ENCODE measurements at places on chromosomes 6 and 20.

DNA sequence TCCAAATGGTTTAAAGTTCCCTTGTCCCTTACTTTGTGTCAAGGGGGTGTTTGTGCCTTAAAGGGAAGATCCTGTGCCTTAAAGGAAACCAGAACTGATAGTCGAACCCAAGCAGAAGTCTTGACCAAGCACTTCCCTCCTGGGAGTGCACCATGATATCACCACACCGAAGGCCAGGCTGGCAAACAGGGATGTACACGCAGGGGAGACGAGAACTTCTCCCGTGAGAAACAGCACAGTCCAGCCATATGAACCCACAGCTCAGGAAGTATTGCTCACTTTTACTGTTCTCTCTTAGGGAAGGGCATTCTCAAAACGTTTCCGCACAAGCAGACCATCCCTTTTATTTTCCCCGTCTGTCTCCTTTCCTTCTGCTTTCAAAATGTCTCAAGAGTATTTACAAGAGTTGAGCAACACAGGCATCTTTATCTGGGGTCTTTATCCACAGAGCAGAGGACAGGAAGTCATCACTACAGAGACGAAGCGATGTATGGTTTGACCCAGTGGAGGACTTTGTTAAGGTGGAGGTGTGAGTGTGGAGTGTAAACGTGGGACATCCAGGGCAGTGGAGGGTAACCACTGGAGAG, 12.8 kb upstream of the SERPINB1 start:
- DNase-seq: no peak

DNA sequence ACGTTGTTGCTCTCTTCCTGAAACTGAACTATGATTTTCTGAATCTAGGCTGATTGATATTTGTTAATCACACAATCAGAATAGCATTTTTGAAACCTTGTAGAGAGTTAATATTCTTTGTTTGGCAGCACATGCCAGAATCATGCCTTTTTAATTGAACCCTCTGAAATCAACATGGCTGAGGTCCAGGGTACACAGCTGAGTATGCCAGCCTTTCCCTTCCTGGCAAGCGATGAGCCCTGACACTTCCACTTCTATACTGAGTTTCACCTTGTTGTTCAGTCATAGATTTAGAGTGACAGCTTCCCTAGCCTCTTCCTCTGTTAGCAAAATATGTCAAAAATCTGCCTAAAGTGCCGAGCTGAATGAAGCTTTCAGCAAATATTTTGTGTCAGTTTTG, 6.8 kb downstream of the HDDC2 start:
- no peak for DNase-seq

- DNase-seq: no peak
Observed at GRCh38 chr6:122079916-122080315, 319.5 kb upstream of the HSF2 start.

DNA sequence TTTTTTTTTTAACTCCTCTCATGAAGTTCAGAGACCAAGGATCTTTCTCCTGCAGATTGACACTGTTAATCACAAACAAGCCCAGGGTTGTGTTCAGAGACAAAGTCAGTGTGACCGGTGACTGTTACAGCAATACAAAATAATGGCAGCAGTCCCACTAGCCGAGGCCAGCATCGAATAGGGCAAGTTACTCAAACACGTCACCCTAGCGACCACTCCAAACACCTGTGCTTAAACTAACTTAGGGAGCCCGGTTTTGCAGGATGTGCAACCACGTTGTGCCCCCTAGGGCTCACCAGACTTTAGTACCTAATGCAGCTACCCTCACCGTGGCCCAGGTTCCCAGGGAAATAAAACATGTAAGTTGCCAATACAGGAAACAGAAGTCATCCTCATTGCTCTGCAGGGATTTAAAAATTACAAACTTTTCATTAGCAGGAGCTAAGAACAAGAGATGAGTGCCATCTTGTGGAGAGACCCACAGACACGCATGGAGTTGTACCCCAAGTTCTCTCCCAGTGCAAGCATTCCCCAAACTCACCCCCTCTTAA, 38.1 kb downstream of the FAM50B start:
- no peak for DNase-seq

DNA sequence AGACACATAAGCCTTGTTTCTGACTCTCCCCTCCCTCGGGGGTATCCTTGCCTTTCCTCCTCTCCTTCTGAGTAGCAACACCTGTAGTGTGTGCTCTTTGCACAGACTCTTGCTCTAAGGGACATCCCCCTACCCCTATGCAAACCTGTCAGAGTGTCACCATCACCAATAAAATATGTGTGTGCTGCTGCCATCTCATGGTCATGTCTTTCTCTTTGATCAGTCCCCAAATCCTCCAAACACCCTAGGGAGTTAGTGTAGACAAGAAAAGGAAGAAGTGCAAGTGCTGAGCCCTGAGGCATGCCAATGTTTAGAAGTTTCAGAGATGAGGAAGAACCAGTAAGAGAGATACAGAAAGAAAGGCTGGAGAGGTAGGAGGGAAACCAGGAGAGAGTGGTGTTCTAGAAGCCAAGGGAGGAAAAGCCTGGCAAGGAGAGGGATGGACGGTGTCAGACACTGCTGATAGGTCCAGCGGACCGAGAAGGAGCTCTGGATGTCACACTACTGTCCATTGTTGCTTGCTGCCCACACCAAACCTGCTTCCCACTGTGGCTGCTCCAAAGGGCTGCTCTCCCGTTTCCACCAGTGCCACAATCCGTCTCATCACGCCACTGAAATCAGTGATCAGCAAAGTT, 16.4 kb downstream of the TRMT6 start:
- no peak for DNase-seq

- DNase-seq: no peak
Observed at GRCh38 chr6:112321941-112322424, 25.1 kb upstream of the RFPL4B start.
